ENCODE measurements at places on chromosomes 3 and 15.

DNA sequence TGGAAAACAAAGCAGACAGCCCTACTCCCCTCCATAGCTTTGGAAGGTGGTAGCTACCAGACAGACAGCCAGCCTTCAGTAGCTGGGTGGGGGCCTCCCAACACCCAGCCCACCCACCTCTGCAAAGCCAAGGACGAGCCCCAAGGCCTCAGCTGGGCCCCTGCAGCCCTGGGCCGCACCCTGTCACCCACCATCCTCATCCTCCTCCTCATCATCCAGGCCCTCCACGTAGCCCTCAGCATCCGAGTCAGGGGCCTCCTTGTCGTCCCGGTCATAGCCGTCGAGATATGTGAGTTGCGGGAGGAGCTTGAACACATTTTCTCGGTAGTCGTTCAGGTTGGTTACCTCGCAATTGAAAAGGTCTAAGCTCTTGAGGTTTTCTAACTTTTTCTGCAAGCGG lies 36.5 kb downstream of the ANP32A start:
- no peak for DNase-seq

DNA sequence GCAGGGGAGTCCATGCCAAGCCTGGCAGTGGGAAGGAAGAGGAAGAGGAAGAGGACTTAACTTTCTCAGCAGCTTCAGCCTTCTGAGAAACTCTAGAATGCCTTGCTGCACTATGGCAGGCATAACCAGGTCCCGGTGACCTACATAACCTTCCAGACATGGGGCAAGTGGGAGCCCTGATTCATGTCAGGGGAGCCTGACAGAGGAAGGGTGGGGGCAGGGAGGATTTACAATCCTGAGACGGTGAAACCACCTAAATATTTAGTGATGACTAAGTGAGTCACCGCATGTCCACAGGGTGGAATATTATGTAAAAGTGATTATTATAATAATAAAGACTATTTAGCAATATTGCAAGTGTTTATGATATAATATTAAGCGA lies 46.7 kb downstream of the AMOTL2 start:
- DNase-seq, result no peak

DNA sequence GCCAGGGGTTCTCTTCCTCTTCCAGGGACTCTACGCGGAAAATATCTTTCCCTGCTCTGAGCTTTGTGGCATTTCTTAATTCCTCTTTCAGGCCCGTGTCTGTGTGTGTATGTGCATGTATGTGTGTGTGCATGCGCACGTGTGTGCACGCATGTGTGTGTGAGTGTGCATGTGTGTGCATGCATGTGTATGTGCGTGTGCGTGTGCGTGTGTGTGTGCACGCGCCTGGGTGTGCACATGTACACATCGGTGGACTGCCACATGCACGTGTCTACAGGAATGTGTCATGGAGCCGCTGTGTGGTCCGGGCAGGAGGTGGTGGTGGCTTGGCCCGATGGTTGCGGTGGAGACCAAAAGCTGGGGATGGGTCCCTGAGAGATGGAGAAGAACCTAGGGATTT lies 133.0 kb downstream of the FBLN2 start:
- DNase-seq, result no peak

GRCh38 chr3:54915976-54916375 lies 11.9 kb downstream of the LRTM1 start:
- DNase-seq, result no peak

DNA sequence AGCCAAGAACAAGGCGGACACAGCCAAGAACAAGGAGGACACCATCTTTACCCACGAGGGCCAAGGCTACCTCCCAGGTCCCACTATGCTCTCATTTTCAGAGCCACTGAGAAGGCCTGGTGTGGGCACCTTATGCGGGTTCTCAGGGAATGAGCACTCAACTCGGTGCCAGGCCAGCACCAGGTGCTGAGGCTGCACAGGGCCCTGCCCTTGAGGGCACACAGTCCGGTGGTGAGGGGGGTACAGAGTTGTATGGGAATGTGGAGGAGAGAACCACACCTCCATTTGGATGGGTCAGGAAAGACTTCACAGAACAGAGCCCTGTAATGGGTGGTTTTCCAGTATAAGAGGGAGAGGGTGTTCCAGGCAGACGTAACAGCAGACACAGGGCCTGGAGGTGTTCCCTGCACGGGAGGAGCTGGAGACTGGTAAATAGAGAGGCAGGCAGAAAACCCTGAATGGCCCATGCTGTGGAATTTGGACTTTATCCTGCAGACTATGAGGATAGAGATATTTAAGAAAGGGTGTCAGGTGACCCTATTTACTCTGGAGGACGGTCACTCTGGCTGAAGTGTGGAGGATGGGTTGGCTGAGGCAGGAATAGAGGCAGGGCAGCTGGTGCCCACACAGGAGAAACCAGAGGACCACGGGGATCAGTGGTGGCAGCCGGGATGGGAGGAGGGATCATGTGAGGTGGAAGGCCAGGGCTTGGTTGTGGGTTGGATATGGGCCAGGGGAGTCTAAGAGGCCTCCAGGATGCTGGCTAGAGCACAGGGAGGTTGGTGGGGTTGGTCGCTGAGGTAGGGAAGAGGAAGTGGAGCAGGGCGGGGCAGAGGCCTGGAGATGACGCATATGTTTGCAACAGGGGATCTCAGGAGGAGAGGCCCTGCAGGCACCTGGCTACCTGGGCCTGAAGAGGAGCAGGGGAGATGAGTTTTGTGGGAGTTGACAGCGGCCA lies 34.6 kb downstream of the CRABP1 start:
- no peak for DNase-seq

- DNase-seq, result peak; percentile 8
These were observed 10.3 kb upstream of the COPG1 start for GRCh38 chr3:129238945-129239705.

GRCh38 chr15:51909584-51909983 lies 62.0 kb downstream of the LEO1 start:
- DNase-seq, result no peak

- DNase-seq, result no peak
These were observed 586.1 kb downstream of the MECOM start for GRCh38 chr3:169077394-169077906.

GRCh38 chr3:5105050-5105449 lies 17.0 kb upstream of the ARL8B start:
- no peak for DNase-seq

DNA sequence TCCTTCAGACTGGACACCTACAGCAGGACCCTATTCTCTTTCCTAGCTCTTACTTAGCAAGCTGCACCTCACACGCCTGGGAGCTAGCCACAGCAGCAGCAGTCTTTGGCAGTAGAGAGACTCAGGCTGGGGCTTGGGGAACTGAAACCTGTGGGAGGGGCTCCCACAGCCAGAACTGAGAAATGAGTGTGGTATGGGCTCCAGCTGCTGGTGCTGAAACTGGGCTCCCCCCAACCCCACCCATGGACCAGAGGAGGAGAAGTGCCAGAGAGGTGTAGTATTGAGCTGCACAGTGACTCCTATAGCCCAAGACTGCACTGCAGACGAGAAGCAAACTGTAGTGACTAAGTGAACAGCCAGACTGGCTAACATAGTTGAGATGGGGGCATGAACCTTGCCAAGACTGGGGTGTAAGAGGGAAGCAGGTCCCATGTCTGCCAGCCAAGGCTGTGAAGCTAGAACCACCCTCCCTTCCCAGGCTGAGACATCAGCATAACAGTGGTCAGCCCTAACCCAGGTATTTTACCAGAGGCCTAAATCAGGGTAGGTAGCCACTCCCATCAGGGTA lies 62.5 kb downstream of the MYO5A start:
- peak; percentile 75 for DNase-seq

- no peak for DNase-seq
These were observed 1602.1 kb downstream of the SI start for GRCh38 chr3:163476179-163476578.

DNA sequence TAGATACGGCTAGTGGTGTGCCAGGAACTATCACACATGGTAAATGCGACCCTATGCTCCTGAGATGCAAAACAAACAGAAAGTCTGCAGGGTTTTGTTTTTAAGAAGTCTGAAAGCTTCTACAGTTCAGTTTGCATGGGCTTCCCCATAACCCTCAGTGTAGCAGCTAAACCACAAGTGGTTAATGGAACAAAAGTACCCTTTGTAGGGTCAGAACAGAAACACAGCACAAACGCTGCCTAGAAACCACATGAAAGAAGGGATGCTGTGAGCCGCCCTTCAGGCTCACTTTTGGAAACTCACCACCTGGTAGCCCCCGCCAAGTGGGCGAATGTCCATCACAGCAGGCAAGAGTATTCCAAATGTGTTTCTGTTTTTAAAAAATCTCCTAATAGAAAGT lies 46.2 kb downstream of the CTDSPL start:
- no peak for DNase-seq

GRCh38 chr3:46934498-46935167 lies 41.9 kb downstream of the CCDC12 start:
- no peak for DNase-seq

DNA sequence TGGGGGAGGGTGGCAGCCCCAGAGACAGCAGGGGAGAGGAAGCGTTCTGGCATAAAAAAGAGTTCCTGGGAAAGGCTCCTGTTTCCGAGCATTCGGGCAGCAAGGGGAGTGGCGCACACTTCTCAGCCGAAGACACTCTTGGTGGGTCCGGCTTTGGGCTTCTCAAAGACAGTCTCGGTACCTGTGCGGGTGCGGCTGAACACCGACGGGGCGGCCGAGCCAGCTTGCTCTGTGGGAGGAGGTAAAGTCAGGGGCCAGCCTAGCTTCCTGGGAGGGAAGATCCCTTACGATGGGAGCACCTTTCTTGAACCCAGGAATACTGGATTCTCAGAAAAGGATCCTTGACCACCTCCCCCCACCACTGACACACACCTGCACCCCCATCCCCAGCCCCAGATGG lies 1.6 kb downstream of the MUSTN1 start:
- DNase-seq, result no peak

DNA sequence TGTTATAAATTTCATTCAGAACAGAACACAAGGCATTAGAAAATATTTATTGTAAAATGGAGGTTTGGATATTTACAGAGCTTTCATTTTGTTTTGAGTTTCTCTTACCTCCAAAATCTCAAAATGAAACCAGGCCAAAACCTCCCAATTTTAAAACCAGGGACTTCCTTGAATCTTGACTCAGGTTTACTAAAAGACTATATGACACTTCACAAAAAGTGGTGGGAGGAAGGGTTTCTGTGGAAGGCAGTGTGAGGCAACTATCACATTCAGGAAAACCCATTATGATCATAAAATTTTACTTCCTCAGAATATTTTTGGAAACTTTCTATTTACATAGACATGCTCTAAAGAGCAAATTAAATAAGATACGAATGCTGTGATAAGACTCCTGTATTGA lies 205.8 kb upstream of the EOMES start:
- DNase-seq, result no peak

DNA sequence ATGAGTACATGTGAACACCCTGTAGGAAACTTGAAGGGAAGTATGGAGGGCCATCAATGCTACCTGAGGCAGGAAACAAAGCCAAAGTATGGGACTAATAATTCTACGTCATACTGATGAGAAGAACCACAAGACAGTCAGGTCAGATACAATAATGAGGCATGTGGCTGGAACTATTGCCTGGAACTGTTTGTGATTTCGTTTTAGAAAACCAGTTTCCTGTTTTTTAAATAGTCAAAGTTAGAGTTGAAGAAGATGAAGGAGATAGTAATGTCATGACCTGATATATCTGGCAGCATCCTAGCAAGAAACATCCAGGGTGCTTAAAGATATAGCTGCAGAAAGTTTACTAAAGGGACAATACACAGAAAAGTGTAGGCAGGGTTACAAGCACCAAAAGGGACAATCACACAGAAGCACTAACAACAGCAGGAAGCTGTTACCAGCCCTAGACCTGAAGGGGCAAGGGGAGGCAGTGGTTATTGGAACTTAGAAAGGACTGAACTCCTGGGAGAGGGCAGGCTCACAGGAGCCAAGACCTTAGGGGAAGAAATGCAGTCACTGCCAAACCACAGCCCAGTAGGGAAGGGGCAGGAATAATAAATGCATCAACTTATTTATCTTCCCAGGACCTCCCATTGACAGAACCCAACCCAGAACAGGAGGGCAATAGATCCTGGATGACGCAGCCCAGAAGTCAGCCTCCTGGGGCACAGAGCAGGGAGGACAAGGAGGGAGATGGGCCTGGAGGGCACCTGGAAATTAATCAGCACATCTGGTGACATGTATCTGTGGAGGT lies 302.1 kb upstream of the STT3B start:
- DNase-seq, result no peak

GRCh38 chr15:91407269-91407889 lies 307.3 kb downstream of the SV2B start:
- peak; percentile 2 for DNase-seq

DNA sequence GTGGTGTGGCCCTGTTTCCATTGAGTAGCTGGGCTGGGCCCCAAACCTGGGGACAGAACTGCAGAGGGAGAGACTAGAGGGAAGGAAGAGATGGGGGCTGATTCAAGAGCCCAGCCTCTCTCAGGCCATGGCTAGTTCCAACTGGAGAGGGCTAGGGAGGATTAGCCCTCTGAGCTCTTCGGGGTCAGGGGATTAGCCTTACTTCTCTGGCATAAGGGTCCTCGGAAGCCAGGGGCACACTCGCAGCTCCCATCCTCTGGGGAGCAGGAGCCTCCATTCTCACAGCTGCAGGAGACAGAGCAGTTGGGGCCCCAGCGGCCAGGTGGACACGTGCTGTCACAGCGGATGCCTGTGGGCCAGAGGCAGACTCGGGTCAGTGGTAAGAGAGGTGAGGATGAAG lies 53.3 kb downstream of the RAB11A start:
- DNase-seq, result no peak

- DNase-seq, result no peak
These were observed 6.1 kb downstream of the GRAMD1C start for GRCh38 chr3:113844622-113845222.

GRCh38 chr3:72185549-72186399 lies 400.8 kb upstream of the PROK2 start:
- peak; percentile 21 for DNase-seq

- no peak for DNase-seq
These were observed 51.8 kb downstream of the BTD start for GRCh38 chr3:15653321-15653720.

- no peak for DNase-seq
These were observed 113.1 kb downstream of the NUP210 start for GRCh38 chr3:13307041-13307440.

DNA sequence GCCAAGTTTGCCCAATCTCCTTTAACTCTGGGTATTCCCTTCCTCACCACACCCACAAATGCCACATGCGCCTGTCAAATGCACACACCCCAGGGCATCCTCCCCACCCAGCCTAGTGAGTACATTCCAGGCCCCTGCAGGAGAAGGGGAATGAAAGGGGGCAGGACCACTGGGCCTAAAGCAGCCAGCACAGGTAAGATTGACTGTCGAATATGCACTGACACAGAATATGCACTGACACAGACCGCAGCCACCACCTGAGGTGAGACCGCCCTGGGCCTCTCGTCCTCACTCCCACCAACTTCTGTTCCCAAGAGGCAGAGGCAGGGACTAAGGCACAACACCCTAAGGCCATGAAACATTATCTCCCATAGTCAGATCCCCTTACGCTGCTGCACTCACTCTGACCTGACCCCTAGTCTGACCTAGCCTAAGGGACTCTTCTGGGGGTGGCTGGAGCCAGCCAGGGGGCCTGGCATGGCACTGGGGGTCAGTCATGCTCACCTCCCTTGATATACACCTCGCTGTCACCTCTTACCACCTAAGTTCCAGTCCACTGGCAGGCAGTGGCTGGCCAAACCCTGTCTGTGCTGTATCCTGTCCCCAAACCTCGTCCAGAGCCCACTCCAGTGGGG lies 10.8 kb downstream of the AP3B2 start:
- DNase-seq, result no peak

- DNase-seq, result no peak
These were observed 183.6 kb downstream of the MINAR1 start for GRCh38 chr15:79615754-79616153.

GRCh38 chr3:170560717-170561382 lies 25.0 kb downstream of the SLC7A14 start:
- no peak for DNase-seq

- no peak for DNase-seq
These were observed 2.9 kb upstream of the C15orf39 start for GRCh38 chr15:75198560-75199356.

GRCh38 chr3:113948015-113948917 lies 453 bp downstream of the ZDHHC23 start:
- peak; percentile 29 for DNase-seq
